ENCODE measurements at places on chromosomes 12 and 14. TPM values are rescaled to one million over a fixed set of nuclear protein-coding genes. Genes with fewer than 3 reads are reported as not detected.

The NELL2 gene
- not detected for total RNA-seq

The LRP6 gene
- 40.5 TPM for total RNA-seq

The SPTB gene
- total RNA-seq: under 0.01 TPM

The TMBIM4 gene
- 78.9 TPM for total RNA-seq

The INSM2 gene
- not detected for total RNA-seq

The GUCY2C gene
- total RNA-seq: not detected

The SYNDIG1L gene
- total RNA-seq: under 0.01 TPM

The ESYT1 gene
- 307 TPM for total RNA-seq

The PPM1A gene
- total RNA-seq: 32.6 TPM

The HVCN1 gene
- 1.5 TPM for total RNA-seq

The SSTR1 gene
- 0.77 TPM for total RNA-seq

The ADGRD1 gene
- total RNA-seq: 1.1 TPM

The SALL2 gene
- 1.2 TPM for total RNA-seq

The MBD6 gene
- 2.9 TPM for total RNA-seq

The EML1 gene
- 27.2 TPM for total RNA-seq

The GPD1 gene
- under 0.01 TPM for total RNA-seq

The TEX52 gene
- total RNA-seq: not detected

The GDF3 gene
- not detected for total RNA-seq

The CFAP251 gene
- 3.8 TPM for total RNA-seq

The SLC17A8 gene
- total RNA-seq: not detected

The ASCL1 gene
- not detected for total RNA-seq

The AVPR1A gene
- total RNA-seq: 0.56 TPM

The SLC6A13 gene
- total RNA-seq: 0.19 TPM

The TAS2R20 gene
- 1.2 TPM for total RNA-seq

The CPM gene
- total RNA-seq: 19.0 TPM

The RIN3 gene
- total RNA-seq: 1.3 TPM

The P2RX2 gene
- not detected for total RNA-seq

The CCDC177 gene
- under 0.01 TPM for total RNA-seq

The GSKIP gene
- total RNA-seq: 44.7 TPM

The PPM1H gene
- total RNA-seq: 3.9 TPM
